ENCODE measurements at places on chromosomes 3 and 15. TPM values are rescaled to one million over a fixed set of nuclear protein-coding genes. Genes with fewer than 3 reads are reported as not detected.

DNA sequence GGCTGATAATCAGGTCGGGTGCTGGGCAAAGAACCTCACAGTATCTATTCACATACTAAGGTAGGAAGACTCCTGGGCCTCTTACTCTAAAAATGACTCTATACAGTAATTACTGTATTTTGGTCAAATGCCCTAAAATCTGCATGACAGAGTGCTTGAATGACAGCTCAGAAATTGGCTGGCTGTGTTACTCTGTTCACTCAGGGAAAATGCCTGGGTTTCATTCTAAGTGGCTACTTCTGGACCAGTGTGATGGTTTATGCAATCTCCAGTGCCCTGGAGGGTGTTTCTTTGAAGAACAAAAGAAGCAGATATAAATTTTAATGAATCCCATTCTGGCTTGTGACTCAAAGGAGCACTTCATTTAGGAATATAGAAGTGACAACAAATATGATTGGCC lies 2.2 kb downstream of the GABRR3 start:
- DNase-seq, result no peak

DNA sequence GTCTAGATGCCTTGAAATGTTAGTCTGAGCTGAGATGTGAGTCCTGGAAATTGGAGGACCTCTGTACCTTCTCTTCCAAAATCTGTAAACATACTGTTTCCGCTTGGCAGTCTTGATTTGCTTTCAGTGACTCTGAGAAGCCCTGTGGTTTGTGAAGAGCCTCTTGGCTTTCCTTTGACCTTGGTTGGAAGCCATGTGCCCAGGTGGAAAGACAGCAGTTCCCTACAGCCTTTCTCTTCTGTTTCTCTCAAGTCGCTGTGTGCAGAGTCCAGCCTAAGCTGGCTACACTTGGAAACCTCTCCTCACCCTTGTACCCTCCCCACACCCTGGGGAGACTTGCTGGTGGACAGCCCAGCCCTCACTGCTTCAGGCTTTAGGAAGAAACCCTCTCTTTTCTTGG lies 129.8 kb upstream of the CTDSPL start:
- DNase-seq, result no peak

DNA sequence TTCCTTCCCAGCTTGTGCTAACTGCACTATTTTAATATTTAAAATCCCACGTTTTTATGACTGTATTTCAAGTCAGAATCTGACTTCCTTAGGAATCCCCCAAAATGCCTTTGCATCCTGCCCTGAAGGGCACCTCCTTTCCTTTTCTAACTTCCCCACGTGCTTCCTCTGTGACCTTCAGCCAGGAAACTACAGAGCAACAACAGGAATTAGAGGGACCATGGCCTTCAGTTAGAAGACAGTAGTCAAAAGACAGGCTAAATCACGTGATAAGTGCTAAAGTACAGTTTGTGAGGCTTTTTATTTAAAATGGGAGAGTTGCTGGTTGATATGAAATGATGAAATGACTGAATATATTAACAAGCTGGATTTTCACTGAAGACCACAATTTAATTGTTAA lies 11.8 kb upstream of the ABHD10 start:
- no peak for DNase-seq

DNA sequence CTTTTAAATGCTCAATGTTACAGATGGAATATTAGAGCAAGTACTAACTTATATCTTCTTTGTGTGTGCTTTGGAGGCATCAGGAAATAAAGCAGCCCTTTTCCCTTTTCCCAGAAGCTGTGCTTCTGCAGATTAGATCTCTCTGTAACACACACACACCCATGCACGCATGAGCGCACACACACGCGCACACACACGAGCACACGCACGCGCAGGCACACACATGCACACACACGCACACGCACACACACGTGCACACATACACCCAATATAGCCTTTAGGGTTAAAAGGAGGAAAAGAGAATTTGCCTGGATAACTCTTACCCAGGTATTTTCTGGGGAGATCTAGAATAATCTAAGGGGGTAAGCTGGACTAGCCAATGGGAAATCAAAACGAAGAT lies 56.9 kb downstream of the TFRC start:
- no peak for DNase-seq

- no peak for DNase-seq
Observed at GRCh38 chr15:58870451-58870850, 63.0 kb downstream of the SLTM start.

DNA sequence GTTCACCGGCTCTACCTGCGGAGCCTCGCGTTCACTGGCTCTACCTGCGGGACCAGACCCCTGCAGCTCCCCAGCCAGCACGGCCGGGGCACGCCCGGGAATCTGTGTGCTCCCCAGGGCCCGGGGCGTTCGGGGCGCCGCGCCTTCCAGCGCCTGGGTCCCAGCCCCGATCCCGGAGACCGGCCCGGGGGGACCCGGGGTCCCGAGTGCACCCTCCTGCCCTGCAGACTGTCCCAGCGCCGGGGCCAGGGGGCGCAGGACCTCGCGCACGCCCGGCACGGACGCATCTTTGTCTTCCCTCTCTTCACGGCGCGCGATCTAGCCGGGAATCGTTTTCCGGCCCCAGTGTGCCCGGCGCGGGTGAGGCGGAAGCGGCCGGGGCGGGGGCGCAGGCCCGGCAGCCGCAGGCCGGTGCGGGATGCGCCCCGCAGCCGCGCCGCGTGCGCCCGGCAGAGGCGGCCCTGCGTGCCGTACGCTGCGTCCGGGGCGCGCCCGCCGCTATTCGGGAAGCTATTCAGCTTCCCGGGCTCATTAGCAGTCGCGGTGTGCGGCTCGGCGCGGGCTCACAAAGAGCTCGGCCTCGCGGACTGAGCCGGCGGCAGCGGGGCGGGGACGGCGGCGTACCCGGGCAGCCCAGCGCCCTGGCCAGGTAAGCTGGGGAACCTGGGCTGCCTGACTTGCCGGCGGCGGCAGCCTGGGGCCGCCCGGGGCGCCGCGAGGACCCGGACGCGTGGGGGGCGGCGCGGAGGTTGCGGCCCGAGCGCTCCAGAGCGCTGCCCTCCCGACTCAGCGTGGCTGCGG lies at the start of gene APBA2:
APBA2 (plus strand) TSS at position 345 of the 801 bp plus-strand sequence. CDS start 167,911 bp downstream, outside the sequence.
- no peak for DNase-seq

Gene TMEM212
- total RNA-seq, result not detected

GRCh38 chr3:48835650-48836366 lies 11.9 kb downstream of the PRKAR2A start:
- DNase-seq, result no peak

DNA sequence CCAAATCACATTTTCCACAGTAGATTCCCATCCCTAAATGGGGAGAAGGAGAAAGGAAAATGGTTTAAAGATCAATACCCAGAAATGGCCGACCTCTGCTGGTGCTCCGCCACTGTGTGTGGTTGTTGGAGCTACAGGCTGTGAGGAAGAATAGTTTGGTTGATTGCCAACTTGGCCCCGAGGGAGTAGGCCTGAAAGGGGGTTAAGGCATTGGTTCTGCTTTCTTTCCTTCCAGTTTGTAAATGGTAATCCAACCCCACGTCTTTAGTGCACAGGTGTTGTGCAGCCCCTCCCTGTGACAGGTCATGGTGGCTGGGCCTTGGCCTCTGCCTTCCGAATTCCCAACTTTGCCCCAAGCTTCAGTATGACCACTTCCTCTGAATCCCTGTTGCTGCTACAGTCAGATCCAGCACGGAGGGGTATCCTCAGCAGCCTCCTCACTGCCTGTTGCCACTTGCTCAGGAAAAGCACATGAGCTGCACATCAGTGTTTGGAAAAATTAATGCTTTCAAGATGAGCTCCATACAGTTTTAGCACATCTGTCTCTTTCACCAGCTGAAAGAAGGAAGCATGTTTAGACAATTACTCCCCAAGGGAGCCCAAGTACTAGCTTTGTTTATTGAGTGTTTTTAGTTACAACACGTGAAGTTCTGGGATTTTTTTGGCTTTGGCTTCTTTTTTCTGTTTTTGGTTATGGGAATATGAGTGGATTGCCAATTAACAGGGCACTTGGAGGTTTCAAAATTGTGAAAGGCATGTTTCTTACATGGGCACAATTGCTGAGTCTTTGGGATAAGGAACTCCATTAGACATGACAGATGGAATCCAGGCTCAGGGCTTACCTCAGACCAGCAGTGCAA lies 92.3 kb upstream of the ROPN1 start:
- DNase-seq, result no peak

GRCh38 chr3:124360563-124360962 lies 368.6 kb upstream of the ROPN1 start:
- no peak for DNase-seq

DNA sequence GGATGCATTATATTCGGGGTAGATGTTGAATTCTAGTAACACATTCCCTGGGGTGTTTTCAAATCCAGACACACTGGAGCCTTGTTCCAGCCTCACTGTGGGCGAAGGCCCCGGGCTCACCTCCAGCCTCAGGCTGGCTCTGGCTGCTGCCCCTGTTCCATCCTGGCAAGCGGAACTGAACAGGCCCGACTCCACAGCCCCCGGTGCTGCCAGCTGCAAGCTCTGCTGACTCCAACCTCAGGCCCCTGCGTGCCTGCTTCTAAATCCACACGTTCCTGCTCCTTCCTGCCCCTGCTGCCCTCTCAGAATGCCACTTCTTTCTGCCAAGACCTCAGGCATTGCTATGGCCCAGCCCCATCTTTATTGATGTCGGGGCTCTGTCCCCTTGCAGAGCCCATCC lies 90.6 kb downstream of the LIPC start:
- DNase-seq, result no peak

GRCh38 chr3:134869153-134869726 lies 74.2 kb downstream of the EPHB1 start:
- no peak for DNase-seq

DNA sequence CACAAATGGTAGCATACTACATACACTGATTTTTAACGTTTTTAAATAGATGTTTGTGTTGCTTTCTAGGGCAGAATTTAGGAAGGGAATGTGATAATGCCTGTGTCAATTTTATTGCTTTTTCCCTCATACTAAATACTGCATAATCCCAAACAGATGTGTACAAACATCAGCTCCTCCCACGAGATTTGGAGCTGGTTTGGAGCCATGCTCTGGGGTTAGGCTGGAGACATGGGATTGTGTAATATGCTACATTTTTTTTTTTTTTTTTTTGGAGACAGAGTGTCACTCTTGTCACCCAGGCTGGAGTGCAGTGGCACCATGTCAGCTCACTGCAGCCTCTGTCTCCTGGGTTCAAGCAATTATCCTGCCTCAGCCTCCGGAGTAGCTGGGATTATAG lies 80.1 kb downstream of the EBLN2 start:
- no peak for DNase-seq

GRCh38 chr3:113428581-113428980 lies 12.7 kb downstream of the CFAP44 start:
- DNase-seq, result no peak

Gene PLXNA1
- total RNA-seq, result 20.7 TPM

GRCh38 chr3:147403511-147403910 lies 2.8 kb downstream of the ZIC4 start:
- no peak for DNase-seq

- DNase-seq, result no peak
Observed at GRCh38 chr15:68580883-68581155, 2.0 kb downstream of the CORO2B start.

GRCh38 chr15:58594898-58595297 lies 154.6 kb downstream of the ADAM10 start:
- DNase-seq, result no peak

- DNase-seq, result no peak
Observed at GRCh38 chr3:100634493-100635272, 25.3 kb downstream of the ADGRG7 start.

- no peak for DNase-seq
Observed at GRCh38 chr15:33396475-33396874, 85.7 kb downstream of the RYR3 start.

- DNase-seq, result no peak
Observed at GRCh38 chr15:79160211-79160610, 69.6 kb upstream of the RASGRF1 start.

DNA sequence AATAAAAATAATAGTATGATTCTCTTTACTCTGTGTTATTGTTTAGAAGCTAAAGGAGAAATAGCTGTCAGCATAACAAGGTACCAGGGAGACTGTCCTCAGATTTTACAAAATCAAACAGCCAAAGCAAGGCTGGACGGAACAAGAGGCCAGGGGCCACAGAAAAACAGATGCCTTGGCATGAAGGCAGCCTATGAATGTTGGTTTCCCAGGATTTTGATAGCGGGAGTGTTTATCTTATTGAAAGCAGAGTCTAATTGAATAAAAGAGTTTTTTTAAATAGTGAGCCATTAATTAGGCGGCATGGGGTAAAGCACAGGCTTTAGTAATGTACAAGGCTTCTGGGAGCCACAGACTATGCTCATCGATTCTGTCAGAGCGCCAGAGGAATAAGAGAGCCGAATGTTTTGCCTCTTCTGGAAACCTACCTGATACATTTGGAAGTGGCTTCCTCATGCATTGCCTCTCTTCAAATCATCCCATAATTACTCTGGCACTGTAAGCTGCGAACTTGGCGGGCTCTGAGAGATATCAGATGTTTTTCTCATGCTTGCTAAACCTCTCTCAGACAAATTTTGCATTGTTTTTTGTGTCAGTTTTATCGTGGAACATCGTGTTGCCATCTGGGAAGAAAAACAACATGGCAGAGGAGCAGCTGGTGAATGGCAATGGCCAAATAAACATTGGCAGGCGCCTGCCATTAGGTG lies 30.4 kb upstream of the TMCO5A start:
- DNase-seq, result no peak

- DNase-seq, result no peak
Observed at GRCh38 chr3:15896500-15896899, 98.7 kb upstream of the ANKRD28 start.

DNA sequence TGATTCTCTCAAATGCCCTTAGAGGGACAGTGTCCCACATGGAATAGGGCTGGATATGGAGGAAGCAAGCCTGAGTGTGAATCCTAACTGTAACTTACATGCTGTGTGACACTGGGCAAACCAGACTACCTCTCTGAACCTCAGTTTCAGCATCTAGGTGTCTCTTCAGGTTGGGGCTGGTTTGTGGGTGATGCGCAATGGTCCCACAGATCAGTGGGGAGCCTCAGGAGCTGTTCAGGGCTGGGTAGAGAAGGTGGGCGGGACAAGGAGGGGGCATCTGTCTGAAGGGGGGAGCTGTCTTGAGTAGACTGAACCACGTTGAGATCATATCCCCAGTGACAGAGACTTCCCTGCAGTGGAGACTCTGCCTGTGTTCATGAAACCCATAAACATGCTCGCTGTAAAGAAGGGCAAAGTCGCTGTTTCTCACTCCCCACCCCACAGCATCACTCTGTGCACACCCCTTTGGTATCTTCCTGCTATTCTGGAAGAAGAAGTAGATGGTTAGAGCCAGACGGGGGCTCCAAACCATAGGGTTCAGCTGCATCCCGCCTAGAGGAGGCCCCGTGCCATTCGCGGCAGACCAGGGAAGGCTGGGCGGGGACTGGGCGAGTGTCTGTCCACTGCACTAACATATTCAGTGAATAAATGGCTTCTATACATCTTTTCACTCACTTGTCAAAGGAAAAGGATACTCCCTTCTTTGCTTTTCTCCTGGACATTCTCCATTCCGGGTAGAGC lies 28.4 kb downstream of the SRPRB start:
- DNase-seq, result no peak
